Mucosa of gallbladder (tissue), 1 donor: ENCODE measurements at places on chromosomes 16 and 17. TPM values are rescaled to one million over a fixed set of nuclear protein-coding genes. Genes with fewer than 3 reads are reported as not detected.

- no peak for DNase-seq
These were observed 3.0 kb downstream of the SECTM1 start for GRCh38 chr17:82330322-82331239.

DNA sequence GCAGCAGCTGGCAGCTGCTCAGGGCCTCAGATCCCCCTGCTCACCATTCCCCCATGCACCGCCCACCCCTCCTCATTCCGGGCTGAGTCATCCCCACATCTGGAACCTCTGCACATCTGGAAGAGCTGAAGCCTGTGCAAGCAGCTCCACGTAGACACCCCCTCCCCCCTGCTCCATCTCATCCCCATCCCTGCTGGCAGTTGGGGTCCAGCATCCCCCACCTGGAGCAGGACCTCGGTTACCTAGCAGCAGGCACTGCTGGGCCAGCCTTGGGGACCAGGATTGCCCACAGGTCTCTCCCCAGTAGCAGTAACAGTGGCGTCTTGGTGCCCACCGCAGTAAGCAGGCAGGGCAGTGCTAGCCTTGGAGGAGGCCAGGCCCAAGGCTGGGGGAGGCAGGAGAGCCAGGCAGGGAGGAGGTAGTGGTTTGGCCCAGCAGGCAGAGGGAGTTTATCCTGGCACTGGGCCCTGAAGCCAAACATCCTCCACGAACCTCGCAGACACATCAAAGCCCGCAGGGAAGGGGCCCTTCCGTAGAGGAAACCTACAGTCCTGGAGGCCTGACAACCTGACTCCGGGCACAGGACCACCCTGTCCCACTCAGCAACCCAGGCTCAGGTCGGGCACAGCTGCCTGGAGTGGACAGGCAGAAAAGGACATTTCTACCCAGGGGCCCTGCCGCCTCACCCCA lies 7.7 kb upstream of the TMEM92 start:
- no peak for DNase-seq

GRCh38 chr16:75323198-75323597 lies 71.8 kb upstream of the BCAR1 start:
- DNase-seq = no peak

GRCh38 chr16:84647828-84648594 lies at the start of gene KLHL36:
Gene KLHL36, plus strand, starts transcription at chr16:84648511. Its CDS starts 2,357 bp downstream, at chr16:84650868.
- DNase-seq = peak; percentile 38

- DNase-seq = no peak
These were observed 50.2 kb downstream of the ANKFN1 start for GRCh38 chr17:56203430-56203829.

- no peak for DNase-seq
These were observed 22.6 kb upstream of the CPNE2 start for GRCh38 chr16:57069635-57070370.

GRCh38 chr17:2071455-2072281 lies 16.8 kb downstream of the HIC1 start:
- DNase-seq = peak; percentile 71

- DNase-seq = no peak
These were observed 16.8 kb upstream of the CCL1 start for GRCh38 chr17:34379868-34380267.

DNA sequence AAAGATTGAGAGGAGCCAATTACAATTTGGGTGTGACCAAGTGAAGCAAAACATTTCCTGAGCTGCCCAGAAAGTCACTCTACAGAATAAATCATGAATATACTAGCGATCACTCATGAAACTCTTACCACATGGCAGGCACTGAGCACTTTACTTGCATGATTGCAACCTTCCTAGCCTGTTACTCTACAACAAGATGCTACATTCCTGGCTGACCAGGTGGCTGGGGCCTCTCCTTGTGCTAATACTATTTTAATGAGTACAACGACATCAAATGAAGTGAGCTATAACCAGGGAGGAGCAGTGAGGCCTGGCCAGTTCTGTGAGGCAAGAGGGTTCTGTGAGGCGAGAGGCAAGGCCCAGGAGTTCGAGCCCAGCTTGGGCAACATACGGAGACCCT lies 75.2 kb downstream of the CPPED1 start:
- no peak for DNase-seq

DNA sequence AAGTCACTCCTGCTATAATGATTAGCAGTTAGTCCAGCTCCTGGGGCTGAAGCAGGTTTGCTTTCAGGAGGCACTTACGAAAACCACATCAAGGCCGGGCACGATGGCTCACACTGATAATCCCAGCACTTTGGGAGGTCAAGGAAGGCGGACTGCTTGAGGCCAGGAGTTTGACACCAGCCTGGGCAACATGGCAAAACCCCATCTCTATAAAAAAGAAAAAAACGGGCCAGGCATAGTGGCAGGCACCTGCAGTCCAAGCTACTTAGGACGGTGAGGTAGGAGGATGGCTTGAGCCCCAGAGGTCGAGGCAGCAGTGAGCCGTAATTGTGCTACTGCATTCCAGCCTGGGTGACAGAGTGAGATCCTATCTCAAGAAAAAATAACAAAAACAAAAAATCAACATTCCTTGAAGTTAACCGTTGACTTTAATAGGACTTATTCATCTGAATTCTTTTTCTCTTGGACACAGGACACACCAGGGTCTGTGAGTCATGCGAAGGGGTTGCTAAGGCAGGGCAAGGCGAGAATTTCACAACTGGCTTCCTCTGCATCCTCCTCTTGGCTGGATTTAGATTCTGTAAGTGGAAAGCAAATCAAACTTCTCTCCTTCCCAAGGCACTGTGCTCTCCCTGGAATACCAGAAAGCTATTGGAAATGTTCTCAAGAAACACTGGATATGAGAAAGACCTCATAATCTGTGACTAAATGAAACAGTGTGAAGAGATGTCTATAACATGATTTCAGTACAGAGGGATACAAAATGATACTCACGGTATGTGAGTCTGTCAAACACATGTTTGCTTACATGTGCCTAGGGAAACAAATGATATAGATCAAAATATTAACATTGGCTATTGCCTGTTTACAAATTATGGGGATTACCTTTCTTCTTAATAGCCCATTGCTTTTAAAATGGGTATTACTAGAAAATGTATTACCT lies 99.5 kb downstream of the SYCE1L start:
- no peak for DNase-seq

GRCh38 chr17:81888988-81889595 lies 2.3 kb downstream of the ALYREF start:
- no peak for DNase-seq

DNA sequence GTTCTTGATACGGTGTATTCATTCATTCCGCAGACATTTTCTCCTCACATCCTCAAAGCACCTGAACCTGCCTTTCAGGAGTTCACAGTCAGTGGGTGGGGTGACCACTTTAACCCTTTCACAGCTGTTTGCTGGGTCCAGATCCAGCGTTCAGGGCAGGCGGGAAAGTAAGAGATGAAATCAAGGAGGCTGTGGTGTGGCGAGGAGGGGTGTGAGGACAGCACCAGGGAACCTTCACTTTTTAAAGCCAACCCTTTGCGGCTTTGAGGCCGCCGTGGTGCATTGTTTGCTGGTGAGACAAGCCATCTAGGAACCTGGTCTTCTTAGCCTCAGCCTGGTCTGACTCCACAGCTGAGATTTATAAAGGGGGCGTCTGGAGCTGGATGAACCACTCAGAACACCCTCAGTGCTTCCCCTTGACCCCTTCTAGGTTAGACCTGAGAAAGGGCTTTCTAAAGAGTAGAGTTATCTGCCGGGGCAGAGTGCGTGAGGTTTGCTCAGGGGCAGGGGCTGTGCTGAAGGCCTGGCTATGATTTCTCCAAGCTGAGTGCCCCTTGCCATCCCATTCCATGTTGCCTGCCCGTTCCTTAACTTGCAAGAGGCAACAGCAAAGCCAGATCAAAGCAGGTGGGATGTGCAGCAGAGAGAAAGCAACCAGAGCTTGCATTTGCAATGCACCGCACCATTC lies 933 bp downstream of the CCR7 start:
- no peak for DNase-seq

DNA sequence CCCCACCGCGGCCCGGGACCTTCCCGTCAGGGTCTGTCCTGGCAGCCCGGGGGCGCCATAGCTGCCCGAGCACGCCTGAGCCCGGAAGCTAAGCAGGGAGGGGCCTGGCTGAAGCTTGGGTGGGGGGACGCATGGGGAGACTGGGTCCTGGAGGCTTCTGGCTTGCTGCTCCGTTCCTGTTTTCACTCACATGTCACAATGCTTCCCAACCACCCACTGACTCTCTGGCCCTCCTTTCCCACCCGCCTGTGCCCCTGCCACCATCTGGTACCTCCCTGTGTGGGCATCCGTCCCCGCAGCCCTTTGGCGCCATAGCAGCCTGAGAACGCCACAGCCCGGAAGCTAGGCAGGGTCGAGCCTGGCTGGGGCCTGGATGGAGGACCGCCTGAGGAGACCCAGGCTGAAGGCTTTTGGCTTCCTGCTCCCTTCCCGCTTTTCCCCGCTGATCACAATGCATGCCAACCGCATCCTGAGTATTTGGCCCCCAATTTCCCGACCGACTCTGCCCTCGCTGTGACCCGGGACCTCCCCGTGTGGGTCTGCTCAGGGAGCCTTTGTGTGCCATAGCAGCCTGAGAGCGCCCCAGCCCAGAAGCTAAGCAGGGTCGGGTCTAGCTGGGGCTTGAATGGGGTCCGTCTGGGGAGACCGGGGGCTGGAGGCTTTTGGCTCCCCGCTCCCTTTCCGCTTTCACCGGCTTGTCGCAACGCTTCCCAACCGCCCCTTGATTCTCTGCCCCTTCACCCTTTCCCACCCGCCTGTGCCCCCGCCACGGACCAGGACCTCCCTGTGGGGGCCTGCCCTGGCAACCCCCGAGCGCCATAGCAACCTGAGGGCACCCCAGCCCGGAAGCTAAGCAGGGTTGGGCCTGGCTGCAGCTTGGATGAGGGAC lies 2290.1 kb downstream of the TP53TG3F start:
- DNase-seq = peak; percentile 8

DNA sequence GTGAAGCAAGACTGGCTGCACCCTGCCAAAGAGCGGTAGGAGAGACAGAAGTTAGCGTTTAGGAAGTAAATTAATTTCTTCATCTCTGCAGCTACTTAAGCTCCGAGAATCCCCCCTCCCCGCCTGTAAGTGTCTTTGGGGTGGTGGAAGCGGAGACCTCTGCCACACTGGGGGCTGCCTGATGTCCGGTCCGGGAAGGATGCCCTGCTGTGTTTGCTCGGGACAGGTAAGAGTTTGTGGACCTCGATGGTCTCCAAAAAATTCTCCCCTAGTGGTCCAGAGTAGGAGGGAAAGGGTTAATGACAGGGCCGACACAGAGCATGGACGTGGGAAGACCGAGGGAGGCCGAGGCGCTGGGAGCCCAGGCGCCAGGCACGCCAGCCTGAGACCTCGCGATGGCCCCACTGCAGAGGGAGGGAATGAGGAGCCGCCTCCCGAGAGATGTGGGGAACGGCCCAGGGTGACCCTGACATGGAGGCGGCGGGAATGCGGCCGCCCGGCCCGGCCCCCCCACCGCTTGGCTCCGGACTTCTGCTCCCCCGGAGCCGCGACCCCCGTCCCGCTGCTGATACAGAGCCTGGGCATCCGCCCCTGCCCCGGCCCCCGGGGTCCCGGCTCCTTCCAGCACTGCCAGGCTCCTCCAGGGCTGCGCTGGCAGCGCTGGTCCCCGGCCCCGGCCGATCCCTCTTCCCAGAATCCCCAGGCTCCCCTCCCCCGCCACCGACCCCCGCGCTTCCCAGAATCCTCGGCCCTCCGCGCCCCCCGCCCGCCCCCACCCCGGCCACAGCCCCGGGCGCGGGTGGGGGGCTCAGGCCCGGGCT lies 680 bp downstream of the ZNF629 start:
- DNase-seq = no peak

DNA sequence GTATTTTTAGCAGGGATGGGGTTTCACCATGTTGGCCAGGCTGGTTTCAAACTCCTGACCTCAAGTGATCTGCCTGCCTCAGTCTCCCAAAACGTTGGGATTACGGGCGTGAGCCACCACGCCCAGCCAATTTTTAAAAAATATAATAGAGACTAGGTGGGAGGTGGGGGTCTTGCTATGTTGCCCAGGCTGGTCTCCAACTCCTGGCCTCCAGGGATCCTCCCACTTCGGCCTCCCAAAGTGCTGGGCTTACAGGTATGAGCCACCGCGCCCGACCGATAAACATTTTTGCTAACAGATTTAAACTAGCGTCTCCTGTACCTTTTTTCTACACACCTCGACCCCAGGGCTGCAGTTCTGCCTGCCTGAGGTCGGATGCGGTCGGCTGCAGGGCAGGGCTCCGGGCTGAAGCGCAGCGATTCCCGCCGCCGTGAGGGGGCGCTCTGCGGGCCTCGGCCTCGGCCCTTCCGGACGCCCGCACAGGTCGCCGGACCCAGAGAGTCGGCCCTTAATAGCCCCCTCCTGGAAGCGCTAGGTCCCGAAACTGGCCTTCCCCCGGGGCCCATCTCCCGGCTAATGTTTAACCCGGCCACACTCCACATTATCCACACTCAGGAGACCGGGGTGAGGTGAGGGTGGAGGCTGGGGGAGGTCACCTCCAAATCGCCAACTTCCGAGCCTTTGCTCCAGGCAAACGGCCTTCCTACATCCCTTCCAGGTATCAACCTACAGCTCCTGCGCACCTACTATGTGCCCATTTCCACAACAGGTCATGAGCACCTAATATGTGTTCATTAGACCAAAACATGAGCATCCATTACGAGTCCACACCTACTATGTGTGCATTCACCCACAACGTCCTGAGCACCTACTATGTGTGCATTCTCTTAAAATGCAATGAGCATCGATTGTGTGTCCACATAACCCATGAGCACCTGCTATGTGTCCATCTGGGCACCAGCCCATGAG lies 2.0 kb upstream of the GLIS2 start:
- DNase-seq = peak; percentile 50

DNA sequence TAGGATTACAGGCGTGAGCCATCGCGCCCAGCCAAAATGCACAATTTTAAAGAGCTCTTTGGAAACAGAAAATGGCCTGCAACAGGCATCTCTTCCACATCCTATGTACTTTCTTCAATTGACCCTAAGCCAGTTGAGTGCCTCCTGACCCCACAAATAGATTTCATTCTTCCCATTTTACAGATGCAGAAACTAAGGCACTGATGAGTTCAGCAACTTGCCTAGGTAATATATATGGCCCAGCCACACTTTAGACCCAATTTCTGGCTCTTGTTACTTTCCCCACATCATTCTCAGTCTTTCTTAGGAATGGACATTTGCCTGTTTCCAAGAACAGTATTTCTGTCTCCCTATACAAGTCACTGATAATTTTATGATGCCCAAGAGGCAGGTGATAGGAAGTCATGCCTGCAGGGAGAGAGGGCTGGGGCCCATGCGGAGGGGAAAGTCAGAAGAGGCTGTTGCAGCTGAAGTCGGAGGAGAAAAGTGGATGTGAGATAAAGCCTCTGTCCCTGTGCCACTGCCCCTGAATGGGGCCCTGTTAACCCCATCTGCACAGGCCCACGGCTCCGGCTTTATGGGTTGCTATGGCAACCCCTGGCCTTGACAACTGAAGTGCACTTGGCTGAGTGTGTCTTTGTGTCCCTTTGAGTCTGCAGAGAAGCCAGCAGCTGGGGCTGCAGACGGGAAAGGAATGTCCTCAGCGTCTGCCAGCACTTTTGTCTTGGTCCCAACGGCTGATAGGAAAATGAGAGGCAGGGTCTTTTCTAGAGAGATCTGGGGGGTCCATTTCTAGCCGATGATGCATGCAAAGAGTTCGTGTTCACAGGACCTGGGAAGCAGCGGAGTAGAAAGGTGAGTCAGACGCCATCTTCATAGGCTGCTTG lies 45.9 kb downstream of the ABAT start:
- DNase-seq = no peak

Gene TMEM204
- total RNA-seq = 23.1 TPM

Gene TBC1D3H
- not detected for total RNA-seq

Gene ZNF821
- total RNA-seq = 9.3 TPM

Gene LMF1
- 19.6 TPM for total RNA-seq

Gene SOST
- total RNA-seq = not detected

Gene CYBA
- total RNA-seq = 271 TPM
